Stimulated activated CD8-positive, alpha-beta memory T cell treated with anti-CD3 and anti-CD28 coated beads, Interleukin-7, amount 100 ng/mL, for 48 hours (primary cell): ENCODE measurements at places on chromosomes 2 and 18.

- DNase-seq: no peak
These were observed 2.5 kb upstream of the DHRS9 start for GRCh38 chr2:169066897-169067296.

GRCh38 chr2:48693066-48693465, 62.5 kb downstream of the LHCGR start:
- DNase-seq: no peak

DNA sequence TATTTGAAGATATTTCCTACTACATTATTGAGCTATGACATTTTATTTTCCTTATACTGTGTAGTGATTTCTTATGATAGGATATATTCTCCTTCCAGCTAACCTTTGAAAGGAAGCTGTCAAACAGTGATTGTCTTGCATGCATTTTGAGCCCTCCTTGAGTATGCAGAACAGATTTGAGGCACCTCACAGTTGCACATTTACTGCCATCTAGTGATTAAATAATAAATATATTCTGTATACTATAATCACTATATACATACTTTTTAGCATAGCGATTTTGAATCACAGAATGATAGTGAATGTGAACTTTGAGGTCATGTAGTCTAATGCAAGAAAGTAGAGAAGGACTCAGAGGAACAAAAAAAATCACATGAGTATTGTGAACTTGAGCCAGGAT, 268.4 kb upstream of the CDH19 start:
- no peak for DNase-seq

- no peak for DNase-seq
These were observed 157.3 kb downstream of the CDCA7 start for GRCh38 chr2:173511942-173512341.

DNA sequence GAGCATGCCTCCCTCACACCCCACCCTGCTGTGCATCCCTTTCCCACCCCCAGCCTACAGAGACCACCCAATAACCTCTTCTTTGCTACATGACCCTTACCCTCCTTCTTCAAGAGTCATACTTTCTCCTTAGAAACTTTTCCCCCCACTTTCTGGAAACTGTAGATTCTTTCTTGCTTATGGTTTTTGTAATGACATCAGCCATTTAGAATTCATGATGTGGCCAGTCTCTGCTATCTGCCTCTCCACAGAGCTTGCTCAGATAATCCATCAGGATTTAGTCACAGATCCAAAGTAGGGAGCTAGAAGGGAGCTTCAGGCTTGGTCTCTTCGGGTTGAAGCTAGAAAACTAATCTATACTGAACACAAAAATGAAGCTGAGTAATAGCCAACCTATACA, 36.5 kb downstream of the GALM start:
- no peak for DNase-seq
